Mammary epithelial cell (primary cell): ENCODE measurements at places on chromosomes 16 and 17. TPM values are rescaled to one million over a fixed set of nuclear protein-coding genes. Genes with fewer than 3 reads are reported as not detected.
A peak's percentile ranks its signal among the peaks of the same experiment; 100 is the strongest.

Gene GUCY2D
- total RNA-seq, result 0.08 and 0.47 TPM in 2 replicates

Gene ZACN
- total RNA-seq, result not detected in 2 replicates

Gene SLC5A10
- not detected in 2 replicates for total RNA-seq

Gene RASD1
- total RNA-seq, result 1.8 TPM

Gene CHST5
- total RNA-seq, result 0.21 and 0.24 TPM in 2 replicates

Gene MPV17L
- 0.19 and 0.24 TPM in 2 replicates for total RNA-seq

Gene SRL
- under 0.01 TPM for total RNA-seq

Gene GPR179
- 0.11 TPM in 1 of 2 replicates, not detected in the other for total RNA-seq

Gene PDE6G
- total RNA-seq, result not detected in 2 replicates

DNA sequence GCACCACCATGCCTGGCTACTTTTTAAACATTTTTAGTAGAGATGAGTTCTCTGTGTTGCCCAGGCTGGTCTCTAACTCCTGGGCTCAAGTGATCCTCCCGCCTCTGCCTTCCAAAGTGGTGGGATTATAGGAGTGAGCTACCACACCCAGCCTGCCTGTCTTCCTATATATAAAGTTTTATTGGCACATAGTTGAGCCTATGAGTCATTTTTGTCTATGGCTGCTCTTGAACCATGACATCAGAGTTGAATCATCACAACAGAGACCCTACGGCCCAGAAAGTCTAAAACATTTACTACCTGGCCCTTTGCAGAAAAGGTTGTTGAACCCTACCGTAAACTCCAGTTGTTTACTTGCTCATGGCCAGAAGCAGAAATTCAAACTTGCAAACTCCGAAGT is 7.9 kb downstream of the SEPTIN12 start:
- DNase-seq, result no peak

DNA sequence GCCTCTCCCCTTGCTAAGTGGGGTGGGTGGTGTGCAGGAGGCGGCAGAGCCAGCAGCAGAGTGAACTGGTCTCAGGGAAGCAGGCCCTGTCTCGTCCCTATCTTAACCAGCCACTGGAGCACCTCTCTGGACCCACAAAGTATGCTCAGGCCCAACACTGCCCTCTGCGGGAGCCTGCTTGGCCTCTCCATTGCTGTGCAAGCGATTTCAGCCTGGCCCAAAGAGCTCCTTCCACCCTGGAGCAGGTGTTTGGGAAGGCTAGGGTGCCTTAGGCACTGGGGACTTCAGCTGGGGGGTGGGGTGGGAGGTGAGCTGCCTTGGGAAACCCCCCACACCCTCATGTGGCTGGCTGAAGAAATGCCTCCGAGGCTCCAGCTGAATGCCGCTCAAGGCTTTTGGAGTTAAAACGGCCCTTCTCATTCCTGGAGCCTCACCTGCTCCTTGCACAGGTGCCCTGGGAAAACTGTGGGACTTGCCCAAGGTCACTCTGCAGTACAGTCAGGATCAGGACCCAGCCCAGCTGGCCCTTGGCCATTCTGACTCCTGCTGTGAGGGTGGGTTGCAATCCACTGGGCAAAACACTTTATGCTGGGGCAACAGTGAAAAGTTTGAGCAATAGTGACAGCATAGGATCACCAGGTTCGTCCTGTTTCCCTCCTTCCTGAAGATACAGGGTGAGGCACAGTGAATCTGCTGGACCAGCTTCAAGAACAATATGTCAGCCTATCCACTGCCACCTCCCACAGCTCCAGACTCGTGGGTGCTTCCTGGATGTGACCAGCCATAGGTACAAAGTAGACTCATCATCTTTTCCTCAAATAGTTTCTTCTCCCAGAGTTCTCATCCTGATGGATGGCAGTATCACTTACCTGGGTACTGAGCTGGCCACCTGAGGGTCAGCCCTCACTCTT is 5.9 kb upstream of the UBE2O start:
- peak; percentile 56 for DNase-seq

- DNase-seq, result no peak
Observed at GRCh38 chr16:63385714-63386432, 1349.6 kb upstream of the CDH8 start.

DNA sequence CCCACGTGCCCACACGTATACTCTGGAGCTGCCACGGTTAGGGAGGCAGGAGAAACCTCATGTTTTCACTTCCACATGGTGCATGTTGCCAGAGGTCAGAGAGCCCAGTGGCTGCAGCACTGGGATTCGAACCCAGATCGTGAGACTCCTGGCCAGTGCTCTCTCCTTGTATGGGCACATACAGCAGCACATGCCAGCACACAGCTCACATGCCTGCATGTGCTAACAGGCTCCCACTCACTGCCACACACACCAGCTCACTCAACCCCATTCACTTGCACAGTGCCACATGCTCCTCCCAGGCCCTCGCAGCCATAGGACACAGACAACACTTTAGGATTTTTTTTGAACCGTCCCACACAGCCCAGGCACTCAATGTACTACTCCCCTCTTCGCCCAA is 49.5 kb upstream of the MRPS23 start:
- DNase-seq, result no peak
